ENCODE measurements at places on chromosomes 2 and 18. TPM values are rescaled to one million over a fixed set of nuclear protein-coding genes. Genes with fewer than 3 reads are reported as not detected.

RGPD3 gene
- total RNA-seq = 0.06 TPM

TRIB2 gene
- total RNA-seq = 96.5 TPM

TMEM17 gene
- total RNA-seq = not detected

EMILIN1 gene
- total RNA-seq = 0.64 TPM

CFAP53 gene
- total RNA-seq = 0.56 TPM

FHOD3 gene
- total RNA-seq = not detected

KIF3C gene
- total RNA-seq = 7.0 TPM

MERTK gene
- 0.20 TPM for total RNA-seq

SERPINE2 gene
- 4.8 TPM for total RNA-seq

DNA sequence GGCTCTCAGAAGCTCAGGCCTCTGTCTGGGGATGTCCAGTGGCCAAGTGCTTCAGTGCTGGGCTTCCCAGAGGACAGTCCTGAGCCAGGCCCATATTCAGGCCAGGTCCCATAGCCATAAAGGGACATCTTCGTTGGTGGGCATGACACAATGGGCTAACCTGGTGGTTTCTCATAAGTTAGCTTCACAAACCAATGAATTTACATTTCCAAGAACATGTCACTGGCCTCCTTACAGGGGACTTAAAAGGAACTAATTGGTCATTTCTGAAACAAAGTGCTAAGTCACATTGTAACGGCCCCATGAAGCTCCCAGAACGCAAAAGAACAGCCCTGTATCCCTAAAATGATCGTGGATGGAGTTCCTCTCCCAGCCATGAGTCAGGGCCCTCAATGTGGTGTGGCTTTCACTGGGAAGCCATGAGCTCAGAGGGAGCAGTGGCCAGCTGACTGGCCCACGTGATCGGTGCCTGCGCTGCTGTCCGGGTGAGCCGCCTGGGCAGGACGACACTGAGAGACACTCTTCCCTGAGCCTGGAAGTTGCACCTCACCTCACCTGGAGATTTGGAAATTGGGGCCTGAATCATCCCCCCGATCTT, 163.7 kb upstream of the APCDD1 start:
- no peak overlapping the region for H3K4me3 ChIP-seq
- no peaks in the 10 kb centered on the region for H3K36me3 ChIP-seq
- H3K27me3 ChIP-seq = no peaks in the 10 kb centered on the region
- H3K27ac ChIP-seq = no peak overlapping the region

GRCh38 chr18:35683021-35683420, 101.5 kb downstream of the GALNT1 start:
- H3K4me1 ChIP-seq = no peaks in the 10 kb centered on the region
- no peak for DNase-seq
- H3K4me3 ChIP-seq = no peak overlapping the region
- H3K27me3 ChIP-seq = no peaks in the 10 kb centered on the region

GRCh38 chr2:102085238-102085637, 57.3 kb upstream of the IL1R1 start:
- H3K4me1 ChIP-seq = peaks cover 29% of the 10 kb centered on the region
- H3K36me3 ChIP-seq = peaks cover 4% of the 10 kb centered on the region
- H3K27ac ChIP-seq = no peak overlapping the region

- H3K4me3 ChIP-seq = peak overlapping the region; percentile 100
- no peak for DNase-seq
- H3K4me1 ChIP-seq = peaks cover 53% of the 10 kb centered on the region
- H3K27ac ChIP-seq = peak overlapping the region; percentile 98
- H3K27me3 ChIP-seq = no peaks in the 10 kb centered on the region
- H3K36me3 ChIP-seq = peaks cover 16% of the 10 kb centered on the region
Observed at GRCh38 chr2:175168564-175168945, 552 bp upstream of the ATF2 start.

- H3K27me3 ChIP-seq = no peaks in the 10 kb centered on the region
- no peak overlapping the region for H3K4me3 ChIP-seq
- DNase-seq = no peak
- no peaks in the 10 kb centered on the region for H3K4me1 ChIP-seq
Observed at GRCh38 chr2:165105926-165106325, 97.9 kb downstream of the SCN3A start.

- no peak overlapping the region for H3K4me3 ChIP-seq
- H3K27ac ChIP-seq = no peak overlapping the region
Observed at GRCh38 chr2:144995482-144995881, 475.6 kb upstream of the ZEB2 start.

DNA sequence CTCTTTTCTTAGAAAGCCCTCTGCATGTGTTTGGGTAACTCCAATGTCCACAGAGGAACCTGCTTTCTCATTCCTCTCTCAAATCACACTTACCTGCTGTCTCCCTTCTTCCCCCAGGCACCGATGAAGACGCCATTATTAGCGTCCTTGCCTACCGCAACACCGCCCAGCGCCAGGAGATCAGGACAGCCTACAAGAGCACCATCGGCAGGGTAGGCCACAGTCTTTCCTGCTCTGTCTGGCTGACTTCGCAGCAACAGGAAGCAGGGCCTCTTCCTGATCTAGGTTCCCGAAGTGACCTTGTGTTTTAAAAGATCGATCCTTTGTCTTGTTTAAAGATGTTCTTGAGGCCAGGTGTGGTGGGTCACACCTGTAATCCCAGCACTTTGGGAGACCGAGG, 25.0 kb upstream of the GMCL1 start:
- H3K27ac ChIP-seq = peak overlapping the region; percentile 67
- H3K27me3 ChIP-seq = no peaks in the 10 kb centered on the region

GRCh38 chr2:46351098-46351749, 54.0 kb downstream of the EPAS1 start:
- H3K4me1 ChIP-seq = peaks cover 92% of the 10 kb centered on the region
- peaks cover 14% of the 10 kb centered on the region for H3K36me3 ChIP-seq
- peak; percentile 47 for DNase-seq
- peak overlapping the region; percentile 95 for H3K27ac ChIP-seq
- no peaks in the 10 kb centered on the region for H3K27me3 ChIP-seq

DNA sequence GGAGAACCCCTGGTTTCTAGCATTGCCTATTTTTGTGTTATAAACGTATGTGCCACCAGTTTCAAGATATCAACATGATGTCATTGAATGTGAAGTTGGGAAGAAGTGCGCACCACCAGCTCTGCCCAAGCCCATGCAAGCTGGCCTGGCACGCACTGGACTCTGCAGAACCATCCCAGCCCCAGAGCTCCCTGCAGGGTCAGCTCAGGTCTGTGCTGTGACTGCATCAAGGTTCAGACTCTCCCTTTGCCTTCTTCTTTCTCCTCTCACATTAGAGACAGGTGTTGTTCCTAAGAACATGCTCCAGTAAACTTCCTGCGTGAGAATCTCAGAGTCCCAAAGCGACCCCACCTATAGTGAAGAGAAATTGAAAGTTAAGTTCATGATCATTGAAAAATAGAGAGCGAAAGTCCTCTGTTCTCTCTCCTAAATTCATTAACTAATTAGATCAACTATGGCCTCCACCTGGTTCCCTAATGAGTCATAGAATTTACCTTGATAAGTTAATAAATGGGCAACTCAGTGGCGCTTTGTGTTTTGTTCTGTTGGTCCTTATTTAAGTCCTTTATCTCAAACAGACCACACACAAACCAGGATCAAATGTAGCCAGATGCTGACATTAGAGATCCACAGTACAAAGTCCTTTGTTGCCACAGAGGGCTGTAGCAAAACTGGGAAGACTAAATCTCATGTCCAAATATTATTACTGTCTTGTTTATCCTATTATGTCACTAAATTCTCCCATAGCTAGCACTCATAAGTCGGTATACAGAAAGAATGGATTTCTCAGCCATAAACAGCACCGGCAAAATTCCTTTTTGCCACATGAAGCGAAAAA, 432.3 kb downstream of the STK39 start:
- H3K4me1 ChIP-seq = no peaks in the 10 kb centered on the region
- DNase-seq = no peak
- no peaks in the 10 kb centered on the region for H3K36me3 ChIP-seq
- H3K27me3 ChIP-seq = peaks cover 6% of the 10 kb centered on the region
- no peak overlapping the region for H3K27ac ChIP-seq
- H3K4me3 ChIP-seq = no peak overlapping the region

DNA sequence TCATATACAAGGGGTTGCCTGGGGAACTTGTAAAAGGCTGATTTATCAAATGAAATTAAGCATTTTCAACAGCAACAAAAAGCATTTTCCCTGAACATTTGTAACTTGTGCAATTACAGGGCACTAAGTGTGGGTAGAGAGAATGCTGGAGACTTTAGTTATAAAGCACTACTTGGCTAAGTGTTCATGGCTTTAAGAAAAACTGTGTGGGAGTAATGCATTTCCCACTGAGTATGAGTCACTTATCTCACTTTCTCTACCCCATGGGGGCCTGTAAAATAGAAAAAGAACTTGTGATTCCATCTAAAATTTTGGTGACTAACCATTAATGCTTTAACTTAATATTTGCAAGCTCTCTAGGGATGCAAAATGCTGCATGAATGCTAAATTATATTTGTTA, 193.4 kb downstream of the CCDC102B start:
- H3K4me1 ChIP-seq = no peaks in the 10 kb centered on the region
- H3K4me3 ChIP-seq = no peak overlapping the region
- no peaks in the 10 kb centered on the region for H3K36me3 ChIP-seq
- no peak for DNase-seq
- peaks cover 3% of the 10 kb centered on the region for H3K27me3 ChIP-seq

GRCh38 chr2:178924817-178925216, 117.6 kb upstream of the TTN start:
- DNase-seq = no peak
- peaks cover 3% of the 10 kb centered on the region for H3K4me1 ChIP-seq
- H3K27me3 ChIP-seq = no peaks in the 10 kb centered on the region

- no peak overlapping the region for H3K4me3 ChIP-seq
- H3K27me3 ChIP-seq = no peaks in the 10 kb centered on the region
- H3K4me1 ChIP-seq = no peaks in the 10 kb centered on the region
- H3K36me3 ChIP-seq = no peaks in the 10 kb centered on the region
Observed at GRCh38 chr2:100252811-100253698, 69.2 kb downstream of the LONRF2 start.

- no peak for DNase-seq
- H3K27me3 ChIP-seq = peaks cover 4% of the 10 kb centered on the region
- H3K36me3 ChIP-seq = no peaks in the 10 kb centered on the region
- no peak overlapping the region for H3K27ac ChIP-seq
- no peak overlapping the region for H3K4me3 ChIP-seq
- H3K4me1 ChIP-seq = peaks cover 4% of the 10 kb centered on the region
Observed at GRCh38 chr18:7577706-7578105, 10.6 kb downstream of the PTPRM start.

GRCh38 chr2:70775141-70775540, 7.1 kb upstream of the ADD2 start:
- H3K4me1 ChIP-seq = no peaks in the 10 kb centered on the region
- DNase-seq = no peak
- H3K36me3 ChIP-seq = no peaks in the 10 kb centered on the region
- H3K27ac ChIP-seq = no peak overlapping the region

- H3K4me3 ChIP-seq = no peak overlapping the region
- no peaks in the 10 kb centered on the region for H3K36me3 ChIP-seq
- H3K27me3 ChIP-seq = peaks cover 1% of the 10 kb centered on the region
- no peaks in the 10 kb centered on the region for H3K4me1 ChIP-seq
Observed at GRCh38 chr2:145682546-145683157, 1162.7 kb upstream of the ZEB2 start.

DNA sequence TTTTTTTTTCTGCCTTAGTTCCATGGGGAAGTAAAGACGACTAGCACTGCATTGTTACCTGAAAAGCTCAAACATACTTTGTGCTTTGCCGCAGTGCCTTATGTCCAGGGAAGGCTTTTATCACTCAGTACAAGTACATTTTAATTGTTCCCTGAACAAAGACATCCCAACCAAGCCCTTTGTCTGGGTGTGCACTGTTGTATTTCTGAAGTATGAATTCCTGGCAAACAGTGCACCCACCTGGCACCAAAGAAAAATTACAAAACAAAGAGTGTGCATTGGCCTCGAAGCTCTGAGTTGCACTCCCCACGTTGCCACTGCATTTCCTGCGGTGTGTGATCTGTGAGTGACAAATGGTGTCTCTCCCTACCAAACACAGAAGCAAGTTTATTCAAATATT, 858.5 kb upstream of the PIK3C3 start:
- H3K36me3 ChIP-seq = no peaks in the 10 kb centered on the region
- no peaks in the 10 kb centered on the region for H3K27me3 ChIP-seq
- no peaks in the 10 kb centered on the region for H3K4me1 ChIP-seq
- no peak for DNase-seq
- H3K27ac ChIP-seq = no peak overlapping the region
- no peak overlapping the region for H3K4me3 ChIP-seq

DNA sequence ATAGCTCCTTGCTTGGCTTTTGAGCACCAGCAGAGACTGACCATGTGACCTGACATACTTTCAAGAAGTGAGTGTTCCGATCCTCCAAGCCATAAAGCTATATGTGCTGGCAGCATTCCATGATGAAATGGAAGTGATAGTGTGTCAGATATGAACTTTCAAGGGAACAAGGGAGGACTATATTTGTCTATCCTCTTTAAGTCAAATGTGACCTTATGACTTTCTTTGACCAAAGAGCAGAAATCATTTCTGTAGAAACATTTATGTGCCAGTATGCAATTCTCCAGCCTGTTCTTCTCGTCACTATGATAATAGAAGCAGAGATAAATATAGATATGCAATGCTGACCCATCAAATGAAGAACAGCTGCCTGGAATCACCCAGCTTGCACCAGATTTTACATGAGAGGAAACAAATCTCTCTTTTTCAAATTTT, 14.4 kb downstream of the HYCC2 start:
- no peak overlapping the region for H3K4me3 ChIP-seq
- no peak for DNase-seq
- no peak overlapping the region for H3K27ac ChIP-seq
- peaks cover 16% of the 10 kb centered on the region for H3K36me3 ChIP-seq
- no peaks in the 10 kb centered on the region for H3K27me3 ChIP-seq

GRCh38 chr2:202758128-202758527, 113.4 kb downstream of the ICA1L start:
- no peaks in the 10 kb centered on the region for H3K27me3 ChIP-seq
- no peak overlapping the region for H3K4me3 ChIP-seq
- H3K36me3 ChIP-seq = peaks cover 52% of the 10 kb centered on the region
- H3K4me1 ChIP-seq = peaks cover 34% of the 10 kb centered on the region

GRCh38 chr2:105187531-105187930, 54.0 kb upstream of the GPR45 start:
- H3K4me1 ChIP-seq = no peaks in the 10 kb centered on the region
- no peak overlapping the region for H3K27ac ChIP-seq
- no peak for DNase-seq

- H3K36me3 ChIP-seq = no peaks in the 10 kb centered on the region
- H3K4me3 ChIP-seq = no peak overlapping the region
- H3K4me1 ChIP-seq = no peaks in the 10 kb centered on the region
- DNase-seq = no peak
- H3K27ac ChIP-seq = no peak overlapping the region
- H3K27me3 ChIP-seq = peaks cover 9% of the 10 kb centered on the region
Observed at GRCh38 chr2:235223011-235223410, 270.8 kb upstream of the AGAP1 start.

DNA sequence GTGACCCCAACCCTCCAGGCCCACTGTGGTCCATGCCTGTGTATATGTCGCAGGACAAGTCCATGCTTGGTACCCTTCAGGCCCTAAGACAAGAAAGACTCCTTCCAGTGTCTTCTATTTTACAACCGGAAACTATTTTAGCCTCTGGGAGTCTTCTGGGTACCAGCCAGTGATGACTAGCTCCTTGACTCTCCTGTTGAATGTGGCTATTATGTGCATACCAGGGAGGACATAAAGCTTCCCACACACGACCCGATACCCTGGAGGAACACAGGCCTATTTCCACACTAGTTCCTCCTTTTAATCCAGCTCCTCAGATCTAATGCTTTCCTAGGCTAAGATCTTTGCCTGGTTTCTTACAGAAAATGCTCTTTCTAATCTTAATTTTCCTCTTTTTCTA, 178.1 kb downstream of the NCKAP5 start:
- no peak overlapping the region for H3K27ac ChIP-seq
- H3K36me3 ChIP-seq = no peaks in the 10 kb centered on the region
- no peak for DNase-seq
- H3K27me3 ChIP-seq = no peaks in the 10 kb centered on the region
- no peak overlapping the region for H3K4me3 ChIP-seq
- H3K4me1 ChIP-seq = no peaks in the 10 kb centered on the region

- peaks cover 66% of the 10 kb centered on the region for H3K4me1 ChIP-seq
- no peak for DNase-seq
- peaks cover 20% of the 10 kb centered on the region for H3K36me3 ChIP-seq
- peak overlapping the region; percentile 94 for H3K27ac ChIP-seq
Observed at GRCh38 chr2:160411955-160412354, 81.7 kb downstream of the RBMS1 start.

All from activated CD4-positive, alpha-beta T cell treated with anti-CD3 and anti-CD28 coated beads, Interleukin-2, amount 10 ng/mL, durations not matched to agents 7 days and 5 days (primary cell).